Stimulated activated CD8-positive, alpha-beta memory T cell treated with anti-CD3 and anti-CD28 coated beads, Interleukin-7, amount 100 ng/mL, for 1 hour (primary cell): ENCODE measurements at places on chromosomes 1 and 21.

DNA sequence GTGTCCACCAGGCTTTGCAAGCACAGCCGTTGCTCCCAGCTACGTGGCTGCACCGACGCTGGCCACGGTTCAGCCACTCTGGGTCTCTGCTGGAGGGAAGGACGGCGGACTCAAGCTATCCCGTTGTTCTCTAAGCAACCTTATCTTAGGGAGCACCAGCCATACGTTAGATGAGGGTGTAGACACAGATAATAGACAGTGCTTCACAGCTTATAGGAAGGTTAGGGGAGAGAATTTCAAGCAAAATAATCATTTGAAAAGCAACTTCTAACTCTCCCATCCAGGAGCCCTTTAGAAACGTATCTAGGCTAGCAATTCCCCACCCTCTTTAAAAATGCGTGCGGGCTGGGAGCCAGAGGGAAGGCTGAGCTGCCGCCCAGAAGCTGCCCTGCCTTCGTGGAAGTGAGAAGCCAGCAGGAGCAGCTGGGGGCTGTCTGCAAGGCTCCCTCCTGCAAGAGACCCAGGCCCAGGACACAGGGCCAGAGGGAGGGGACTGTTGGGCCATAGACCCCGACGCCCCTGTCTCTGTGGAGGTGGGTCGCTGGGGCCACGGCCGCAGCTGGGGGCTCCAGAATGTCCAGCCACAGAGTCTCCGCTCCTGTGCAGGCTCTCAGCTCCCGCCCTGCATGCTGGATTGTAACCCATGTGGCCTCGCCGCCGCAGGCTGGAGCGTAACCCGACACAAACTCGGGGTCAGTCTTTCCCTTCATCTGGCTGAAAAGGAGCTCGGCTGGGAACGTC, 31.2 kb upstream of the COL6A2 start:
- no peak for DNase-seq

- no peak for DNase-seq
Measured at GRCh38 chr1:12371053-12371452, 141.2 kb downstream of the VPS13D start.

DNA sequence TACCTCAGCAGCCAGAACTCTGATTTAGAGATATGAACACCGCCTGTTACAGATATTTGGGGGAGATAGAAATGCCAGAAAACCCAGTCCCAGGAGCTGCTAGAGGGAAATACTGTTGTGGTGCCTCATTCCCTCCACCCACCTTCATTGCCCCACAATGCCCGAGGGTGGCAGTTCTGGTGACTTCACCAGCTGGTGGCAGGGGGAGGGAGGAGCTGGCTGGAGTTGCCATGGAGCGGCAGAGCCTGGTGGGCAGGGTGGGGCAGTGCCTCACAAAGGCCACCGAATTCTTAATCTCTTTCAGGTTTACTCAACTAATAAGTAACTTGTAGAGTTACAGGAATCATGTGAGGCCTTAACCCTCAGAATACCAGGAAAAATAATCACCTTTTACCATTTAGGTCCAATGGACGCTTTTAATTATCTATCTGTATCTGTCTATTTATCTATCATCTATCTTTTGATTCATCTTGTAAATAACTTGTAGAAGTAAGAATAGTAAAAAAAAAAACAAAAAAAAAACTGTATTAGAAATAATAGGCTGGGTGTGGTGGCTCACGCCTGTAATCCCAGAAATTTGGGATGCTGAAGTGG, 11.7 kb upstream of the S100A11 start:
- peak; percentile 32 for DNase-seq

GRCh38 chr21:25640202-25640942, 1.3 kb downstream of the JAM2 start:
- no peak for DNase-seq

GRCh38 chr1:48920851-48921250, 144.2 kb upstream of the BEND5 start:
- no peak for DNase-seq

GRCh38 chr1:235502601-235503402, 1.4 kb downstream of the B3GALNT2 start:
- no peak for DNase-seq

GRCh38 chr1:184958554-184959353, 15.6 kb downstream of the NIBAN1 start:
- no peak for DNase-seq

- no peak for DNase-seq
Measured at GRCh38 chr1:225746361-225747179, 31.1 kb upstream of the SRP9 start.

DNA sequence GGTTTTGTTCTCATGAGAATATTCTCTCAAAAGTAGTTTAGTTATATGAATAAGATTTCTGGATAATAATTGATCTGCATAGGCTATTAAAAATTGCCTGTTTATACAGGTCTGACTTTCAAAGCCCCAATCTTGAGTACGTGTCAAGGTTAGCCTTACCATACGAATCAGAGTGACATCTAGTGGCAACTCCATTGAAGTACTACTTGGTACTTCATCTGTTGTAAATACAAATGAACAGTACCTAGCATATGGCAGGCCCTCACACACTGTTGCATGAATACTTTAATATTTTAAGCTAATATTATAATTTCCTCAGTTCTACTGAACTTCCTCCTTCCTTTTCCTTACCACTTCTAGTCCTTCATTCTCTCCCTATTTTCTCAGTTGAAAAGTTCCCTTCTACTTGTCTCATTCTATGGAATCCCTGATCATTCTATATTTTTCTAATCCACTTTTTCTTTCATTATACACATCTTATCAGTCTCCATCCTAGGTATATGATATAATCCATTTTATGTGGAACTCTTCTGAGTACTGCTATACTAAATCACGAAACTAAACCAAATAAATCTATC, 101.2 kb downstream of the AKT3 start:
- no peak for DNase-seq

- no peak for DNase-seq
Measured at GRCh38 chr21:45386728-45387371, 18.1 kb upstream of the COL18A1 start.

- no peak for DNase-seq
Measured at GRCh38 chr1:13830616-13831280, 130.8 kb downstream of the PRDM2 start.

DNA sequence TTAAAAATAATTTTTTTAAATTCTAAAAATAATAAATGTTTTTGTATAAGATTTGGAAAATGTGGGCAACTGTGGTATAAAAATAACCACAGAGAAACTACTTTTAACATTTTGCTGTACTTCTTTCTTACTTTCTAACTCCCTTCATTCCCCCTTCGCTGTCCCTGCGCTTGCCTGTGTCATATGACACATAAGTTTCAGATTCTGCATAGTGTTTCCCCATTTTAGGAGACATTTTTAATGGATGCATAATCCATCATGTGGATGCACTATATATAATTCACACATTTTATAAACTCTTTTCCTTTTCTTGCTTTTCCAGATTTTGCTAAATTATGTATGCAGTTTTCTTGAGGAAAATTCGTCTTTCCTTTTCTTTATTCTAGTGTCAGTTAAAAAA, 16.3 kb downstream of the ATG4C start:
- no peak for DNase-seq

GRCh38 chr1:229385853-229386456, 43.1 kb upstream of the CCSAP start:
- no peak for DNase-seq

- no peak for DNase-seq
Measured at GRCh38 chr1:54053745-54054437, 483 bp downstream of the TCEANC2 start.

GRCh38 chr21:15289896-15290841, 225.4 kb upstream of the NRIP1 start:
- no peak for DNase-seq

- no peak for DNase-seq
Measured at GRCh38 chr1:12649971-12650421, 6.1 kb downstream of the AADACL4 start.

GRCh38 chr1:59707178-59707791, 107.5 kb upstream of the HOOK1 start:
- DNase-seq: no peak

DNA sequence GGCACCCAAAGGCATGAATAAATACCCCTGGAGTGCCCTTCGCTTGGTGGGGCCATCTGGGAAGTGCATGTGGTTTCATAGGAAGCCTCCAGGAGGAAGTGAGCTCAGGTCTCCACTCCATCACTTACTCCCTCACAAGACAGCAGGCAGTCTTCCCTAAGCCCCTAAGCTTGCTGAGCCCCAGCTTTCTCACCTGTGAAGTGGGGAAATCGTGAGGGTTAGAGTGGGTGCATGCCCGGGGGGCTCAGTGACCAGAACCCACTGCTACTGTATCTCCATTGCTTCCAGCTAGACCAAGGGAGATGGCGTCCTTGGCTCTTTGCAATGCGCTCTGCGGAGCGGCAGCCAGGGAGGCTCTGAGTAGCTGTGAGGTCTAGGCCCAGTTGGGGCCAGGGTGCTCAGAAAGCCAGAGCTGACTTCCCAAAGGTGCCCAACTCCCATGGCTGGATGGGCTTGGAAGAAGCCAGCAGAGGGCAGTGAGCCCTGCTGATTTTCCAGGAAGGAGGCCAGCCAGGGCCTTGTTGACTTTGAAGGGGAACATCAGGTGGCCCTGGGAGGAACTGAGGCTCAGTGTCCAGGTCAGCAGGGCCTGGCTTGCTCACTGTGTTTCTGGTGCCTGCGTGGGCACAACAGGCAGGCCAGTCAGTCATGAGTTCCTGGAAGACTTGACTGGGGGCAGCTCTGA, 27.3 kb downstream of the CDCP2 start:
- DNase-seq: no peak

DNA sequence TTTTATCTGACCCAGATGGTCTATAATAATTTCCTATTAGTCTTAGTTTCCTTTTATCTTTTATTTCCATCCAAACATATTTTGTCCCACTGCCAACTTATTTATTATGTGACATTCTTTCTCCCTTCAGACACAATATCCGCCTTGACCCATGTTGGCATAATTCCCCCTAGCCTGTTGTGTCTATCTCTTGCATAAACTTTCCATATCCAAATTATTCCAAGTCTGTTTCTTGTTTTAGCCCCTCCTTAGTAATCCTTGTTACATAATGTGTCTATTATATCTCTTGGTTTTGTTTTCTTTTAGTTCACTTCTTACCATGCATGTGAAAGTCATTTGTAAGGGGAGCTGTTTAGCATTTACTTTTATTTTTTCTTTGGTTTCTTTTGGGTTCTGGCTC, 81.6 kb upstream of the CACHD1 start:
- no peak for DNase-seq

DNA sequence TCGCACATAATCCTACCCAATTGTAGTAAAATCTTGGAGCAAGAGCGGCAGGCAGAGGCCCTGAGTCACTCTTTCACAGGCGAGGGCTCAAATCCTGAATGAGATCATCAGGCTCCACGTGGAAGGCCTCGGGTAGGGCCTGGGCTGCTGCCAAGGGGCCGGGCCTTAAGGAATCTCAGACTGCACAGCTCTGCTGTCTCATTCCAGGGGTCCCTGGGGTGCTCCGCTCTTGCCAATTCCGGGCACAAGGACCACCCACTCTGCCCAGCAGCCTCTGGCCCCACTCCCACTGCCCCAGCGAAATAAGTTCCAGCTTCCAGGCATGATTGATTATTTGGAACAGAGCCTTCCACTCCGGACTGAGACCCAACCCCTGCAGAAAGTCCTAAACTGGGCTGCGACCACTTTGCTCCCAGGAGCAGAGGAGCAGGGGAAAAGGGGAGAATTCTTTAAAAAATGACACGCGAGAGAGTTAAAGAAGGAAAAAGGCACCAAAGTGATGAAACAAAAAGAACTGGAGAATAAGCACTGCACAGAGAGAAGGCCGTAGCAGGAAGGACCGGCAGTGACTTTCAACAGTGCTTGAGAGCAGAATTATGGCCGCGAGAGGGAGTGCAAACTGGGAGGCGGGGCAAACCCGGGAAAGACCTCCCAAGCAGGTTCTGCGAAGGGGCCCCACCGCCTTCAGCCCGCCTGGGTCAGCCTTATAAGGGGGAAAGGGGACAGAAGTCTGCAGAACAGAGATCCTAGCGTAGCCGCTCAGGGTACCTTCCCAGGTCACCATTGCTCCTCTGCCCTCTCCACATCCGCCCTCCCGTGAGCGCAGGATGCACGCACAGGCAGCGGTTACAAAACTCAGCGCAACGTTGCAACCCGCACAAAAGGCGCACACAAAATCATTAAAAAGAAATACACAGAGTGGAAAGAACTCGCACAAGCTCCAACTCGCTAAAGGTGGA, 2.0 kb downstream of the ADAMTS1 start:
- DNase-seq: no peak

DNA sequence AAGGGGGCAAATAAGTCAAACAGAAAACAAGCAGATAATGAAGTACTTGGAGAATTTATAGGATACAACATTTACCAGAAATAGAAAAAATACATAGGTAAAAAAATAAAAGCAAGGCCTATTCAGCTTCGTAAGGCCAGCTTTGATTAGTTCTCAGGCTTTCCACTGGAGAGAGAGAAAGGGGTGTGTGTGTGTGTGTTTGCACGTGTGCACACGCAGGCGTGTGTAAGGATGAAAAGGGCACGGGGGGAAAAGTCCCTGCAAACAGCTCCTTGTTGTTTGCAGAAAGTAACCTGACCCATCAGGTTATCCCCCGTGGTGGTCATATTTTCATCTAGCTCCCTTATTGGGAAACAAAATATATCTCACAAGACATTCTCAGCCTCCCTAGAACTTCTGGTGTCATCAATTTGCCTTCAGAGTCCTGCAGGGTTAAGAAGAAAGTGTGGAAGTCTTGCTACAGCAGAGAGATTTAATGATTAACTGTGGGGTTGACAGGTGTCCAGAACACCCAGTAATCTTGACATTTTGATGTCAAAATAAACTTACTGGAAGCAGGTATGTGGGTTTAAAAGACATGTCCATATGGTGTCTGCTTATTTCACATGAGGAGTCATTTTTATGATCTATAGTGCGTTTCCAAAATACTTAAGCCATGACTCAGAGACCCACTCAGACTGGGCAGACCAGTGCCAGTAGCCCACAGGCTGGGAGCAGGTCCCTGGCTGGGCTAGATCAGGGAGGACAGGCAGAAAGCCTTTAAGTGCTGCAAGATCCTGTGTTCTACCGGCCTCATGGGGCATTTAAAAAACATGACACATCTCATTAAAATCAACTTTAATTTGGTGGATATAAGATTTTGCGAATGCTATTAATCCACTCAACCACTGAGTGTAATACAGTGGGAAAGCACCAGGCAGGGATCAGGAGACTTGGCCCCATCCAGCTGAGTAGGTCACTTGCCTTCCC, 487.6 kb upstream of the CAMK1G start:
- DNase-seq: no peak

DNA sequence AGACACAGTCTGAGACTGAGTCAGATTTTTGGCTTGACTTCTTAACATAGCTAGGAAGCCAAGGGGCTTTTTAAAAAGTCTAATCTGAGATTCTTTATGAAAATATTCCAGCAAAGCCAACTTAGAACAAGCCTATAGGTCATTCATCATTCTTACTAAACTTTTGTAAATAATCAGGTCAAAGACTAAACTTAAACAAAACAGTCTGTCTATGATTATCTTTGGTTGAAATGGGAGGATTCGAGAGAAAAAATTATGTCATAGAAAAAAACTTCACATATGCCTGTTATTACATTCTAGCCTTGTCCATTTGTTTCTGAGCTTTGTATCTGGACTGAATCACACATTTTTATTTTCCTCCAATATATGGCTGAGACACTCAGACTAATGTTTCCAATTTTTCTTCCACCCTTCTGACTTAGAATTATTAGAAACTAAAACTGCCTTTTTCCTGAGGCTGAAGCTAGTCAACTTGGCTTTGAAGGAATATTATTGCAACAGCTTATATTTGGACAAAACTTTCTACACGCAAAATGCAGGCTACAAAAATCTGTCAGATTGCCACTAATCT, 83.3 kb downstream of the ETS2 start:
- DNase-seq: no peak
